ENCODE measurements at places on chromosomes 6 and 20.

- no peak for DNase-seq
Measured at GRCh38 chr20:36043892-36044515, 75.6 kb downstream of the CNBD2 start.

DNA sequence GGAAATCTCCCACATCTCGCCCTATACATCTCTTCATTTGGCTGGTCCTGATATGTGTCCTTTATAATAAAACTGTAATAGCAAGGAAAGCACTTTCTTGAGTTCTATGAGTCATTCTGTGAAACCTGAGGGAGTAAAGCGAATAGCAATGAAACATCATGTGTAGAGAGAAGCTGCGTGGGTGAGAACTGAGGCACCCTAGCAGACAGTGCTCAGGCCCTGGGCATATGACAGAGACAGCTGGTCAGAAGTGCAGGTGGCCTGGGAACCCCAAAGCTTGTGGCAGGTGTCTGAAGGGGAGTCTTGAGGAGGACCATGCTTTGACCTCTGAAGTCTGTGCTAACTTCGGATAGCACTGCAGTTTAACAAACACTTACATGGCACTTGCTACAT, 1.3 kb upstream of the BLOC1S5 start:
- DNase-seq, result no peak

DNA sequence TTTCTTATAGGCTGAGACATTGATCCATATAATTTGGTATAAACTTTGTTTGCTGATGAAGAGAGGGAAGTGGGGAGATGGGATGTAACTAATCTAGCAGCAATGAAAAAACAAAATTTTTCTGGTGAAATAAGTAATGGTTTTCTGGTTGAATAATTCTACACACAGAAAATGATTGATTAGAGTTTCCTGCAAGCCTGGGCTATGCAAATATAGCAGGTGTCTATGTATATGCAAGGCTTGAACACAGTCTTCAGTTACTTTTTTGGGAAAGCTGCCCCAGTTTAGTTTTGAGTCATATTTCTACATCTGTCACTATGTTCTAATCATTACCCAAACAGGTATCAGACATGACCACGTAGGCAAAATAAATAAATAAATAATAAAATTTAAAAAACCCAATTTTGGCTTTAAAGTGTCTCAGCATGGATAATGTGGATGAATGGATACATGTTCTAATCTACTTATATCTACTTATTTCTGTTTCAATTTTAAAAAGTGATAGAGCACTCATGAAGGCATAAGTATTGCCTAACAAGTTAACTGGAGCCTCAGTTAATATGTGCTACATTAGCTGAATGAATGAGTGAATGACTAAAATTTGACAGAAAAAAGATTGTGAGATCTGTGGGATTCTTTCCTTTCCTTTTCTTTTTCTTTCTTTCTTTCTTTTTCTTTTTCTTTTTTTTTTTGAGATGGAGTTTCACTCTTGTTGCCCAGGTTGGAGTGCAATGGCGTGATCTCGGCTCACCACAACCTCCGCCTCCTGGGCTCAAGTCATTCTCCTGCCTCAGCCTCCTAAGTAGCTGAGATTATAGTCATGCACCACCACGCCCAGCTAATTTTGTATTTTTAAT, 37.2 kb upstream of the TFB1M start:
- no peak for DNase-seq

- DNase-seq, result no peak
Measured at GRCh38 chr6:157556671-157557430, 175.9 kb downstream of the ZDHHC14 start.

DNA sequence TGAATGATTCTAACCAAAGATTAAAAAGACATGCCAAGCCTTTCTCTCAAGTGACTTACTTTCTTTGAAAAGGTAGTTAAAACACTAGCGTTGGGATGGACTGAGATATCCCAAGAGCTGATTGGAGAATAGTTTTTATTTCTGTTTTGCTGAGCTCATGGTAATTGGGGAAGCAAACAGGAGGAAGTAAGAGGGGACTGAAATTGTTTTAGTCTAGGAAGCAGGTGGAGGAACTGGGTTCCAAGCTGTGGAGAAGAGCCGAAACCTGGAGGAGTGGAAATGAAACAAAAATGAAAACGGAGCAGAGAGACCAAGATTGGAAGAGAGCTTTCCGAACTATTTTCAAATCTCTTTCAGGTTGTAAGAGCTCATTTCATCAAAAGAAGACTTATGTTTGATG, 59.9 kb upstream of the TENT5A start:
- DNase-seq, result no peak

DNA sequence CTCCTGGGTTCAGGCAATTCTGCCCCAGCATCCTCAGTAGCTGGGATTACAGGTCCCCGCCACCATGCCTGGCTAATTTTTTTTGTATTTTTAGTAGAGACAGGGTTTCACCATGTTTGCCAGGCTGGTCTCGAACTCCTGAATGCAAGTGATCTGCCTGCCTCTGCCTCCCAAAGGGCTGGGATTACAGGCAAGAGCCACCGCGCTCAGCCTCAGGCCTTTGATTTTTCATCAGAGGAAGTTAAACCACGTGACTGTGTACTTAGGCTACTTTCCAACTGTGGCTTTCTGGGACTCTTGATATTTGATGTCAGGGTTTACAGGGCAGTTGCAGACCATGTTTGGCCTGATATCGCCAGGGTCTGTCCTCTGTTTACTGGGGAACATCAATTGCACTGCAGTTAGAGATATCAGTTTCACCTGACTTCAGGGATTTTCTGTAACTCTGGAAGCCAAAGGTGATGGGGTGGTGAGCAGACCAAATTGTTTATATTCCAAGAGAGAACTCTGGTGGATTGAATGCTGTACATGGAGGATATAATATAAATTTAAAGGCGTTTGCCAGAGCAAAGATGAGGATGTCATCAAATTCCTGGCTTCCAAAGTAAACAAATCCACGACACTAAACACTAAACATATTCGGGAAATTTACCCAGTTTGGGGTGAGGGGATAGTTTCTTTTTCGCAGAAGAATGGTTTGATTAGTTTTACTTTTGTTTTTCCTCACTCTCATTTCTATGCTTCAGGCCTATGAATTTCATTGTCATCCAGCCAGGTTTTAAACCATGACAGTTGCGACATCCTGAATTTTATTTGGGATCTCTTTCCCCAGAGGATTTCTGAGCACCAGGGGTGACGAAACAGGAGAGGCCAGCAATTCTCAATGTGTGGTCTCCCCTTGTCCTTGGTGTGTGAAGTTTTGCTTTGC, 4.2 kb downstream of the PSMF1 start:
- DNase-seq, result no peak

- no peak for DNase-seq
Measured at GRCh38 chr6:157263146-157263545, 60.2 kb downstream of the TMEM242 start.

DNA sequence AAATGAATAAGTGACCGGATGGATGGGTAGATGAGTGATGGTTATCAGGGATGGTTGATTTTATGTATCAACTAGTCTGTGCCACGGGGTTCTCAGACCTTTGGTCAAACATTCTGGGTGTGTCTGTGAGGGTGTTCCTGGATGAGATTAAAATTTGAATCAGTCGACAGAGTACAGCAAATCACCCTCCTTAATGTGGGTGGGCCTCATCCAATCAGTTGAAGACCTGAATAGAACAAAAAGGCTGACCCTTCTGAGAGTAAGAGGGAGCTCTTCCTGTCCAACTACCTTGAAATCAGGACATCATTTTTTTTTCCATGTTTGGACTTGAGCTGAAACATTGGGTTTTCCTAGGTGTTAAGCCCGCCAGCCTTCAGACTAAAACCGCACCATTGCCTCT, 136.4 kb upstream of the ATXN1 start:
- DNase-seq, result no peak

DNA sequence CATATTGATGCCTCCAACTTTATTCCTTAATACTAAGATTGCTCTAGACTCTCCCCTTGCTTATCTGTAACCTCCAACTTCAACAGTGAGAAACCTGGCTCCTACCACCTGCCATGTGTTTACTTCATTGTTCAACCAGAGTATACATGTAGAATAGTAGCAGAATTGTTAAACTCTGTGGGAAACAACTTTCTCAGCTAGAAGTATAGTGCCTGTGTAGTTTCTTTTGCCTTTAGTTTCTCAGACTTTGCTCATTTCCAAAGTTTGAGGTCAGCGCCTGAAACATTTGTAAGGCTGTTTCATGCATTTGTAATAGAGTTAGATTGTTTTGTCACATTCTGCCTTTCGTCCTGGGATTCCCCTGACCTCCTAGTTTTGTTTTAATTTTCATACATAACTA, 34.9 kb upstream of the HECA start:
- DNase-seq, result no peak

- no peak for DNase-seq
Measured at GRCh38 chr6:126824226-126824625, 294.2 kb upstream of the RSPO3 start.

- DNase-seq, result no peak
Measured at GRCh38 chr6:52155791-52156576, 30.2 kb upstream of the IL17A start.

DNA sequence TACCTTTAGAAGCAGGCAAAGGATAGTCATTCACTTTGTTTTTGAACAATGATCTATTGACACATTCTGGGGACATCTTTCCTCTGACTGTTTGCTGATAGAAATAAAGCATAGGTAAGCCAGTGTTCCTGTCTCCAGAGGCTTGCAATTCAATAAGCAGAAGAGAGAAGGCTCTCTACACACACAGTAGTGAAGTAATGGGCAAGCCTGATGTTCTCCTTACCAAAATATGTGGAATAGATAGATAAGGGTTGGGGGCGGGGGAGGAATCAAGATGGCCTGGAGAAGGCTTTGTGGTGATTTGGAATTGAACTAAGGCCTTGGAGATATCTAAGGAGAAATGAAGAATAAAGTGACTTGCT, 27.3 kb downstream of the PAQR8 start:
- no peak for DNase-seq

GRCh38 chr6:135282395-135282794, 101.3 kb downstream of the MYB start:
- no peak for DNase-seq

DNA sequence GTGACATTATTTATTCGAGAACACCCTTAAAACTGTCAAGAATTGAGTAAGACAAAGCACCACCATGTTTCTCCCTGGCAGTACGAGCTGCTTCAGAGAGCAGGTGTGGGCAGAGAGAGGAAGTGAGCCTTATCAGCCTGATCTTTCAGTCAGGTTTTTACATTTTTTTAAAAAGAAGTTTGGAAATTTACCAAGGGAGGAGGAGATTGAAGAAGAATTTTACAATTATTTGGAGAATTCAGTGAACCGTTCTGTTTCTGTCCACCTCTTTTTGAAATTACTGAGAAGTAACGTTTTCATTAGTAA, 75.5 kb downstream of the ZDHHC14 start:
- no peak for DNase-seq

- DNase-seq, result no peak
Measured at GRCh38 chr6:35678021-35678654, 10.6 kb downstream of the FKBP5 start.

- no peak for DNase-seq
Measured at GRCh38 chr20:24915440-24915839, 33.6 kb upstream of the CST7 start.

DNA sequence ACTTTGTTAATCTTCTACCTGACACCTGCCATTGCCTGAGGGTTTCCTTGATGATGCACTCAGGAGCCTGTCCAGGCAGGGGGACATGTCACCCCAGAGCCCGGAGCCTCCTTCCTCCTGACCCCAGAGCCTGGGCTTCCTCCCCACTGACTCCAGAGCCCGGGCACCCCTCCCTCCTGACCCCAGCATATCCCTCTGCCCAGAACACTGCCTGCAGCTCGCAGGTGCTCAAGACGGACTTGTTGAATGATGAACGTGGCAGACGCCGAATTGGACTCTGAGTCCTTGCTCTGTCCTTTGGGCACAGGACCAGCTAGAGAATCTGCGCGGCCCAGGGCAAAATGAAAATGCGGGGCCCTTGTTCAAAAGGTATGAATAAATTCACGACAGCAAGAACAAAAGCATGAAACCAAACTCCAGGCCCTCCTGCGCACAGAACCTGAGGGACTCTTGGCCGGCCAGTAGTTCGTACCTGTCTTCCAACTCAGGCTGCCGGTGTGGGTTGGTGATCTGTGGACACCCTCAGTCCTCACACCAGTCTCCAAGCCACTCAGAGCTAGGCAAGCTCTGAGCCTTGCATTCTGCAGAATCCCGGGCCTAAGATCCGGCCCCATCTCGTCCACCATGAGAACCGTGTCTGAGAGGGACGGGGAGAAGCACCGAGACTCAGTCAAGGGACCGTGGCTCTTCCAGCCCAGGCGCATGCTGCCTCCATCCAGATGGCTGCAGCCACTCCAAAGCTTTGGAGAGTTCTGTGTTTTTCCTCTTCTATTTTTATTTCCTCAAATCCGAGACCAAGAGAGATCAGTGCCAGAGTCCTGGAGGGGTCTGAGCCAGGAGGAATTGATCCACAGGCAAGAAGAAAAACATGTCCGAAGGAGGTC, 104.7 kb downstream of the BMP7 start:
- DNase-seq, result no peak

- DNase-seq, result no peak
Measured at GRCh38 chr6:29762781-29763214, 39.6 kb downstream of the HLA-F start.

DNA sequence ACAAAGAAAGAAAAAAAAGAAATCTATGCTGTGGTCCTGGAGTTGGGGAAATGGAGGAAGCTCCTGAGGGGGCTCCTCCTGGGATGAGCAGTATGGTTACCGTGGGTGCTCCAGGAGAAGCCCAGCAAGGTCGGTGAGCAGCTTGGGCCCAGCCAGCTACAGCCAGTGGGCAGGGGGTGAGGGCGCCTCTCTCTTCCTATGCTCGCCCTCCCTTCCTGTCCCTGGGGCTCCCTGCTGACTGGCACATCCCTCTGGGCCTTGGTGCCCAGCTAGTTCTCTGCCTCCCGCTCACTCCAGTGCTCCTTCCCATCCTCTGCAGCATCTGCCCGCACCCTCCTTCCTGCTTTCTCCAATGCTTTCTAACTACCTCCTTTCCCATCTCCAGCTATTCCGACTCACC, 16.6 kb downstream of the CD40 start:
- no peak for DNase-seq

- DNase-seq, result no peak
Measured at GRCh38 chr20:48194583-48194982, 409.3 kb upstream of the SULF2 start.

DNA sequence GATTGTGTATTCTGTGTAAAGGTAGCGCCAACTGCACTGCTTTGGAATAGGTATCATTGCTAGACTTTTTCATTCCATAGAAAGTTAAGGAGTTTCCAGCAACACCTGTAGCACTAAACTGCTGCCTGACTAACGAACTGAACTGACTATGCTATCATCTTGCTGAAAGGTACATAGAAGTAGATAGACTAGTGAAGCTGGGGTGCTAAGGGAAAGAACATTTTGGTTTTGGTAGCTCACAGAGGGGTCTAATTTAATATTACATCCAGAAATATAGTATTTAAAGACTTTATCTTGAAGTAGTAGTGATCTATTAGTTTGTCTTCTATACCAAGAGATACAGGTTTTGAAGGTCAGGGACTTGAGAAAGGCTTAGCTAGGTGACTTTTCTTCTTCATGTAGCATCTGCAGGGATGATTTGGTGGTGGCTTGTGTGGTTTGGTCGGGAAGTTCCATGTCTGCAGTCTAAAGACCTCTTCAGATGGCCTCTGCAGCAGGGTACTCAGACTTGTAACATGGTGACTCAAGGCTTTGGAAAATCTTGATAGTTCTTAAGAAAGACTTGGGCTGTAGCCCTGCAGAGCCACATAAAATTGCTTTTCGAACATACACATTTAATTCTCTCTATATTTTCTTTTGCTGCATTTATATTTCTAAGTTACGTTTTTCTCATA, 10.2 kb downstream of the SENP6 start:
- DNase-seq, result no peak

GRCh38 chr20:55424968-55425367, 580.4 kb downstream of the CBLN4 start:
- DNase-seq, result no peak

- DNase-seq, result no peak
Measured at GRCh38 chr20:19923762-19924161, 93.4 kb upstream of the NAA20 start.
